Activated T-cell treated with anti-CD3 and anti-CD28 coated beads for 24 hours (primary cell): ENCODE measurements at places on chromosomes 1 and 21.

DNA sequence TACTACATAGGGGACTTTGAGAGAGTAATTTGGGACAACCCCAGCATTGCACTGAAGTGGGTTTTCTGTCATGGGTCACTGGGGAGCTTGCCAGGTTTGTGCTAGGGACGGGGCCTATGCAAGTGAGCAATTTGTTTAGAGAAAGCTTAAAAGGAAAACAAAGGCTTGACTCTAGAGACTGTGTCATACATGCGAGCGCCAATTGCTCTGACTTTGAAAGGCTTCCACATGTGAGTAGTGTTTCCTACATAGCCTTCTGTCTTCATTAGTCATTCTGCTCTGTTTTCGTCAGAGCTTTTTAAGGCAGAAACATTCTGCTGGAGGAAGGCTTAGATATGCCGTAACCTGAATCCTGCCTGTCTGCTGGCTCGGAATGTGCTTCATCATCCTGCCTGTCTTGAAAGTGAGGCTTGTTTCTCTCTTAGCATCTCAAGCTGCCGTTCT, 28.4 kb downstream of the TRIM45 start:
- no peak for DNase-seq

GRCh38 chr1:160748878-160749269, 9.8 kb downstream of the SLAMF7 start:
- DNase-seq: no peak

GRCh38 chr1:95402780-95403179, 168.8 kb downstream of the RWDD3 start:
- no peak for DNase-seq

- no peak for DNase-seq
Observed at GRCh38 chr1:27427816-27428315, 35.4 kb downstream of the GPR3 start.

DNA sequence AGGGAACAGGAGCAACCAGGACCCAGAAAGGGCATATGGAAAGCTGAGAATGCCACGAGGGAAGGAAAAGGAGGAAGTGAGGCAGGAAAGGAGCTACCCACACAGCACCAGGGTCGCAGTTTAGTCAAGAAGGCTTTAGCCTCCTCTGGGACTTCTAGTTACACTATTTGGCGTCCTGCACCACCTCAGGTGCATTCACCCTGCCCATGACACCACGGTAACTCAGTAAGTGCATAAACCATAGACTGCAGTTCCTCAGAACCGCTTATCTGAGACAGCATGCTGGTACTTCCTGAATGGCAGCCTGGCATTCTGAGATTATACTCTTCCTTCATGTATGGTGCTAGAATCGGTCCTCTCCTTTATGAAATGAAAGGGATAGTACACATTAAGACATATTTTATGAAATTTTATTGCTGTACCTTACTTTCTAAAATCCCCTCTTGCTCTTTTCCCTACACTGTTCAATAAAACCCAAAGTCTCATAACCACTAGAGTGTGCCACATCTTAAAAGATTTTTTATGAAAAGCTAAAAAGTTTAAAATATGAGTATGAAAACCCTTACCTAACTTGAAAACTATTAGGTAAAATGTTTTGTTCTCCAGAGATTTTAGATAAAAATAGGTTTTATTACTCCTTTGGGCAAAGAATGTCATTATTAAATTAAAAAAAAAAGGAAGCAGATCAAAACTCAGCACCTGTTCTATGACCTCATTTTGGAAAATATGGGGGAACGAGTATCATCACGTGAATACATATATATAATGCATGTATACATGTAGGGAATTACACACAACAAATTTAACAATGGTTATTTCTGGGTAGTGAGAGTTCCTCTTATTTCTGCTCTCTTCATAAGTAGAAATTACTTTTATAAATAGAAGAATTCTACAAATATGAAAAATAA, 67.3 kb downstream of the VAV3 start:
- DNase-seq: peak; percentile 1

- DNase-seq: no peak
Observed at GRCh38 chr1:51557168-51557567, 38.1 kb upstream of the EPS15 start.

DNA sequence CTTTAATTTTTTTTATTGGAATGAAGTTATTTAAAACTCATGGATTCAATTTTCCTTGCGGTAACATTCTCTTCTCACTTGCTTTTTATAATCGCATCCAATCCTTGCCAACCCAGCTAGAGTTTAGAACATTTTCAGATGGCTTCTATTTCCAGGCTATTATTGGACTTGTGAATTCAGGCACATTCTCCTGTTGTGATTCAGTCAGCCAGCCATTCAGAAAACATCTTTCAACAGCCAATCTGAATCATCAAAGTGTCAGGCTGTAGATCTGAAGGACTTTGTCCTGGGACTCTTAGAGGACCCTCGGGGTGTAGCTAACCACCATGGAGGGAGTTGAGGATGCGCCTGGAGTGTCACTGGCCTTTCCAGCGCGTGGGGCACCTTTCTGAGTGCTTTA, 92.4 kb downstream of the PRDM2 start:
- no peak for DNase-seq

- DNase-seq: no peak
Observed at GRCh38 chr21:44051462-44051941, 39.4 kb downstream of the TRAPPC10 start.
